ENCODE measurements at places on chromosomes 6 and 20.

- peak; percentile 18 for DNase-seq
Observed at GRCh38 chr6:12818324-12818723, 101.8 kb downstream of the PHACTR1 start.

GRCh38 chr20:21534453-21534852 lies 20.6 kb upstream of the NKX2-2 start:
- DNase-seq, result peak; percentile 28

GRCh38 chr6:5679691-5680090 lies 327.0 kb downstream of the NRN1 start:
- no peak for DNase-seq

DNA sequence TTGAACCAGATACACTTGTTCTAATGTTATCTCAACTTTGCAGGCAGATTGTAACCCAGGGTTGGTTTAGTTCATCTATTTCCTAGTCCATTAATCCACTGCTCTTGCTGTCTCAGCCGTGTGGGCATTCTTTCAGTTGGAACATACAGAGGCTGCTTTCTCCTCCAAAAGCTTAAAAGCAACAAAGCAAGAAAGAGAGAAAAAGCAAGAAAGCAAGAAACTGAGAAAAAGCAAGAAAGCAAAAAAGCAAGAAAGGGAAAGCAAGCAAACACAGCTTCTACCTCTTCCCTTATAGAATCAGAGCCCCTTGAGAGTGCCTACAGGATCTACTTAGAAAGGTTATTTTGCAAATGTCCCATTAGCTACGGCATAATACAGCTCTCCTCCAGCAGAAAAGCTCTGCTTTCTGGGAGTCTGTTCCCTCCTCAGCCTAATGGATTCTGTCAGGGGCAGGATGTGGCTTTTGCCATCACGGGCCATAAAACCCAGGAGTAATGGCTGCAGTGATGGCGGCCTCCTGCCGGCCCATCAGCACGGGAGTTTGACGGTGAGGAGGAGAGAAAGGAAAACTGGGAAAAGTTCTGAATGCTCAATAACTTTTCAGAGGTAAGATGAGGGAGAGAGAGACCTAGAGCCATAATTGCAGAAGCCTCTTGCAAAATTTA lies 156.8 kb upstream of the JARID2 start:
- no peak for DNase-seq

GRCh38 chr20:44587035-44587980 lies 4.9 kb downstream of the PKIG start:
- DNase-seq, result no peak

GRCh38 chr20:59751075-59751711 lies 146.9 kb downstream of the PHACTR3 start:
- DNase-seq, result peak; percentile 68

- no peak for DNase-seq
Observed at GRCh38 chr6:63295553-63296194, 24.1 kb downstream of the LGSN start.

GRCh38 chr6:30263734-30264133 lies 50.5 kb upstream of the TRIM26 start:
- DNase-seq, result no peak

- DNase-seq, result no peak
Observed at GRCh38 chr6:100078509-100078908, 84.5 kb upstream of the MCHR2 start.

GRCh38 chr6:1256435-1257008 lies 55.4 kb upstream of the FOXQ1 start:
- no peak for DNase-seq

- DNase-seq, result no peak
Observed at GRCh38 chr6:134721060-134721405, 228.9 kb downstream of the ALDH8A1 start.

GRCh38 chr20:34986311-34987287 lies 30.9 kb downstream of the MYH7B start:
- DNase-seq, result no peak

- no peak for DNase-seq
Observed at GRCh38 chr6:1437553-1438406, 48.4 kb downstream of the FOXF2 start.

DNA sequence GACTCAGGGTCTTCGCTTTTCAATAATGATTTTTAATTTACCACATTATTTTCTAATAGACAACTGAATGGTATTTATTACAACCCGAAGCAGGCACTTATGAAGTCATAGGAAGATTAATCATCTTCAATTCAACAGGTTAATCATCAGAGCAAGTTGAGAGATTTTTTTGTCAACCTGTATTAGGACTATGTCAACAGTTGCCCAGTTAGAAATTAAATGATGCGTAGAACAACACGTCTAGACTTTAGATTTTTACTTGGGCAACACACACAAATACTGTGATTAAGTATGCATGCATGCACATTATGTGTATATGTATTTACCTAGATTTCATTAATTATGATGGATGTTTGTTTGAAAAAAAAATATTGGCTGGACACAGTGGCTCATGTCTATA lies 4.3 kb downstream of the ILRUN start:
- no peak for DNase-seq

- peak; percentile 90 for DNase-seq
Observed at GRCh38 chr6:43806043-43806757, 36.2 kb downstream of the VEGFA start.

DNA sequence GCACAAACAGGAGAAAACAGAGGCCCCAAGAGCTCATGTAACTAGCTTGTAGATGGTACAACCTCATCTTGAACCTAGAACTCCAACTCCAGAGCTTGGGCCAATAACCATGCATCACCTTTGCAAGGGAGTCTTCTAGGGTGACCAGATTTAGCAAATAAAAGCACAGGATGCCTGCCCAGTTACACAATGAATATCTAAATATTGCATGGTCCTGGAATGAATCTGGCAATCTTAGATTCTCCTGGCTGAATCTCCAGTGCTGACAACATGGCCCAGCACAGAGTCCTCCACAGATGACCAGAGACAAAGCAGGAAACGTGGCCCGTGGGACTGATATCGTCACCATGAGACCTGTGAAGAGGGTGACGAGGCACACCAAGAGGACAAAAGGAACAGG lies 494.1 kb downstream of the PREX1 start:
- no peak for DNase-seq

GRCh38 chr6:42338744-42339222 lies 112.9 kb downstream of the TRERF1 start:
- DNase-seq, result no peak

GRCh38 chr6:39049575-39050283 lies 1.1 kb downstream of the GLP1R start:
- DNase-seq, result no peak

DNA sequence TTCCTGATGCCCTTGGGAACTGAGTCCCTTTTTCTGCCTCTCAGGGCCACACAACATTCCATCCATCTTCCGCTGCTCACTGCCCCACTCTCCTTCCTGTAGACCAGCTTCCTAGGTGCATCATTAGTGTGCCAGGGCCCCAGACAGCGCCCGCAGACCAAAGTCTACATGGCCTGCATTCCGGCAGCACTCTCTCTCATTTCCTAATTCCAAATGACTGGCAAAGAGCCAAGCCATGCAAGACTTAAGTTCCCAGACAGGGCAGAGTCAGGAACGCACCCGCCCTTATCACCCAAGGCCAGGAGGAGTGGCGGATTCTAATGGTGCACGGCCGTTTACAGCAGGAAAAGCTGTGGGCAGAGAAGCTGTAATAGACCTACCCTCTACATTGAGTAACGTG lies 159.8 kb upstream of the ARID1B start:
- DNase-seq, result peak; percentile 90

DNA sequence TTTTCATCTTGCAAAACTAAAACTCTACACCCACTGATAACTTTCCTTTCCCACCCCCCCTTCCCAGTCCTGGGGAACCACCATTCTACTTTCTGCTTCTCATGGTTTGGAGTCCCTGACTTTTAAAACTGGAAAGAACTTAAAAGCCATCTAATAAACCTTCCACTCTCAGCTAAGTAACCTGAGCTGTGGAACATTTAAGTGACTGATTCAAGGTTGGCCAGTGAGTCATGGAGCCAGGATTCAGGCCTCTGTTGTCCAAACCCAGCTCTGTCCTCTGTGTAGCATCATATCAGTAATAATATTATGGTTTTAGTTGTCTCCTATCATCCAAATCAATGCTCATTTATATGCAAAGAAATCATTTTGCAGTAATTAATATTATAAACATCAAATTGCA lies 176.0 kb upstream of the NT5E start:
- DNase-seq, result no peak

- no peak for DNase-seq
Observed at GRCh38 chr6:166338854-166339253, 3.5 kb downstream of the SFT2D1 start.

- DNase-seq, result no peak
Observed at GRCh38 chr20:54692168-54692887, 216.9 kb downstream of the DOK5 start.

DNA sequence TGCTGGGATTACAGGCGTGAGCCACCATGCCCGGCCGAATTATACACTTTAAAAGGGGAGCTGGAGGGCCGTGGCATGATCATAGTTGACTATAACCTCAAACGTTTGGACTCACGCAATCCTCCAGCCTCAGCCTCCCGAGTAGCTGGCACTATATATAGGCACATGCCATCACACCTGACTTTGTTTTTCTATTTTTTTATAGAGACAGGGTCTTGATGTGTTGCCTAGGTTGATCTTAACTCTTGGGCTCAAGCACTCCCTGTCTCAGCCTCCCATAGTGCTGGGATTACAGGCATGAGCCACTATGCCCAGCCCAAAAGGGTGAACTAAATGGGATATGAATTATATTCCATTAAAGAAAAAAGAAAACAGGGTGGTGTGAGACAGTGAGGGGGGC lies 7.8 kb downstream of the PTGIS start:
- DNase-seq, result no peak

DNA sequence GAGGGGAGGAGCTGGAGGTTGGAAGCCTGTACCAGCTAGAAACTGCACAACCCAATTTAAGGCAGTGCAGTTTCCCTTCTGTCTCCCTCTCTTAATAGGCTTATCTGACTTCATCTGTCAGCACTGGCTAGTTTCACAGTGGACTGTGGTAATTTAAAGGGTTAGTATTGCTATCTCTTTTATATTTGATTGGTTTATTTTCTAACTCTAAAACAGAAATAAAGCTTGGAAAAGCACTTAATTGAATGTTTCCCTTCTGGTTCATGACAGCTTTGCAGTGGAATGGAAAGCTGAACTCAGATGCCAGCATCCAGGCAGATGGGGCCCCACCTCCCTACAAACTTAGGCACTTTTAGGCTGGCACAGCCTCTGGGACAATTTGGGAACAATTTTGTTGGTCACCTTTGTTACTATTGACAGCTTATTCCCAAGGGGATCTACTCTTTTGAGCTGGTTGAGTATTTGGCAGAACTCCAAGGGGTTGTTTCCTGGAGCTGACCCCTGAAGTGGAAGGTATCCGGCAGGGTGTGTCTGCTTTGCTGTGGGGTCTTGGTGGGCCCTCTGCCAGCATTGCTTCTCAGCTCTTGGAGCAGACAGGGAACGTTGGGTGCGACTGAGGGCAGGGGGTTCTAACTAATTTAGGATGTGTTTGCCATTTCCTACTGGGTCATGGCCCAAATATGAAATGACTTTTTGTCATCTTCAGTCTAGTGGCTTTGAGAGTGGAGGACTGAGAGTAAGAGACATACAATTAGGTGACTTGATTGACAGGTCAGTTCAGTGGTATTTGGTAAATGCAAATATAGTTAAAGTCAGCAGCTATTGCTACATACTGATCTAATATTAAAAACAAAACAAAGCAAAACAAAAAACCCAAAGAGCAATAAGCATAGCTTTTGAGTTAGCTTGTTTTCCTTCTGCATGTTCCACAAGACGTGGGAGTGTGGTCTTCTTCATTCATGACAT lies 9.3 kb downstream of the SH3BGRL2 start:
- DNase-seq, result no peak

DNA sequence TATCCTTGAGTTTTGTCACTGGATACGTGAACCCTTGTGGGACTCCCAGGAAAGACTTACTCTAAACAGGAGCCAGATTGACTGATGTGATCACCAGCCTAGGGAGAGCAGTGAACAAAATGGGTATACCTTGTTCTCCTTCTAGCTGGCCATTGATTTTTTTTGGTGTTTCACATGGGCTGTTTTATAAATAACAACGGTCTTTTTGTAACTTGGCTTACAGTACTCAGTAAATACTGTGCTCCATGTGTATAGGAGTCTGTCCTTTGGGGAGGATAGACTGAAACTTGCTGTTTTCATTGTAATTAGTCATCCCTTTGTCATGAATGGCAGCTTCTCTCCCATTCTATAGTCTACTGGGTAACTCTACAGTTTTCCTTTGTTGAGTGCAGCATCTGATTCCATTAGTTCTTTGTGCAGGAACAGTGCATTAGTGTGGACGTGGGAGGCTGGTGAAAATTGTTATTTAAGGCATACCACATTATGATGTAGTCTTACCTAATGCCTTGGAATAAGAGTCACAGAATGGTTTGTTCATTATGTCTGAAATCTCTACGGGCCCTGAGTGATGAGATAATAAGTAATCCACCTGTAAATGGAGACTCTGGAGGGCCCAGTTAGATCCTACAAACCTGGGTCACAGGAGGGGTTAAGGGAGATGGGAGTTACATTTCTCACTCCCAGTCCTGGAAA lies 89.5 kb downstream of the TIAM2 start:
- no peak for DNase-seq

DNA sequence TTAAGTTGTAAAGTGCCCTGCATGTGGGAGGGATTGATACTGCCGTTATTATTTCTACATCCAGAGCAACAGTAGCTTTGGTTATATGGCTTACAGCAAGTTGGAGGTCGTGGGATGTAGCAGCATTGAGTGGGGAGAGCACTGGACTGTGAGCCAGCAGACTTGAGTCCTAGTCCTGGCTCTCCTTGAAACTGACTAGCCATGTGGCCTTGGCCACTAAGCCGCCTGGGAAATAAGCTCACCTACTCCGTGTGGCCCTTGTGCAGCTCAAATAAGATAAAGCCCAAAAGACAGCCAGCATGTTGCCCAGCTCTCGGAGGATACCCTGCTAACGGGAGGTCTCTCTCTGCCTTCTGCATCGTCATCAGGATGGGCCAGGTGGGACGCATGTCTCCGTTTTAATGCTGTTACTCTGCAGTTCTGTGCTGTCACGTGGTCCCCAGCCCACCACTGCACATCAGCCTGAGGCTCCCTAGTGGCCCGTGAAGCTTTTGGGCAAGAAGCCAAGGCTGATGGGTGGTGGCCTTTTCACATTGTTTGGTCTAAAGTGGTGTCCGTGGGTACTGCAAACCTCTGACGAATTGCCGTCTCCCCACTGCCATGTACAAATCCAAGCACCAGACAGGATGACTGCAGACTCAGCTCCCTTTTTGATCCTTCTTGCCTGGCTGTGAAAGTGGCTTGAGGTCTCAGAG lies 7.9 kb downstream of the EPB41L1 start:
- no peak for DNase-seq
